ENCODE measurements at places on chromosomes 7 and 10. TPM values are rescaled to one million over a fixed set of nuclear protein-coding genes. Genes with fewer than 3 reads are reported as not detected.

- H3K27ac ChIP-seq = peak overlapping the region; percentile 87
- no peaks in the 10 kb centered on the region for H3K36me3 ChIP-seq
- H3K4me1 ChIP-seq = peaks cover 14% of the 10 kb centered on the region
- no peak overlapping the region for H3K4me3 ChIP-seq
Observed at GRCh38 chr10:110425684-110426293, 71.9 kb upstream of the DUSP5 start.

GRCh38 chr10:72637398-72637857 is 11.5 kb upstream of the MICU1 start:
- H3K4me1 ChIP-seq = no peaks in the 10 kb centered on the region
- H3K4me3 ChIP-seq = no peak overlapping the region
- H3K27me3 ChIP-seq = no peaks in the 10 kb centered on the region
- H3K27ac ChIP-seq = peak overlapping the region; percentile 27
- peak; percentile 78 for DNase-seq
- H3K36me3 ChIP-seq = no peaks in the 10 kb centered on the region

DNA sequence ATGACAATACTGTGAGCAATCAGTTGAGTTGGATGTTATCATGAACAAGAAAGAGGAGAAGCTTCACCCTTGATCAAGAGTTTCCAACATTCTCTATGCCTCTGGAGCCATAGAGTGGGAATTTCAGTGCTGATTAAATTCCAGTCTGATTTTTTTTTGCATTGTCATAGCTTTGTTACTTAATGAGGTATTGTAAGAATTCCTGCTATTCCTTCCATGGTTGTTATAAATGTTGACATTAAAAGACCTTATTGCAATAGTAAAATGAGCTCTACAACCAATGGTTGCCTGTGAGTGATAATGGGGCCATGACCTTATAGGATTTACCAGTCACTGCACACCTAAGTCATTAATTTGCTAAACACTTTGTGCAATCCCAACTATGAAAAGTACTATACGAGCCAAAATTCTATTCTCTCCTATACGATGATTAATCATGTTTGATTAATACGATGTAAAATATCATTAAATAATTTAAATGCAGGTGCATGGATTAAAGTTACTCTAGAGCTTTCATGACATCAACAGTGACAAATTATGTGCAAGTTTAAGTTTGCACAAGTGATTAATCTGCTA is 353.2 kb upstream of the KLF6 start:
- no peak for DNase-seq
- no peak overlapping the region for H3K4me3 ChIP-seq
- H3K27ac ChIP-seq = no peak overlapping the region
- H3K4me1 ChIP-seq = no peaks in the 10 kb centered on the region

- DNase-seq = peak; percentile 82
- no peak overlapping the region for H3K27ac ChIP-seq
- peaks cover 1% of the 10 kb centered on the region for H3K27me3 ChIP-seq
- H3K36me3 ChIP-seq = no peaks in the 10 kb centered on the region
Observed at GRCh38 chr7:106126170-106126938, 14.2 kb upstream of the SYPL1 start.

Gene HDAC9
- 24.2 TPM for total RNA-seq

Gene CYP26C1
- total RNA-seq = under 0.01 TPM

Gene NEUROG3
- total RNA-seq = not detected

Gene NOC3L
- total RNA-seq = 26.5 TPM
